ENCODE measurements at places on chromosomes 6 and 20.

GRCh38 chr6:42104095-42104803, 38.2 kb downstream of the C6orf132 start:
- DNase-seq = no peak

GRCh38 chr20:41391587-41392001, 25.0 kb upstream of the EMILIN3 start:
- DNase-seq = no peak

- no peak for DNase-seq
Observed at GRCh38 chr6:71345476-71346333, 57.1 kb downstream of the OGFRL1 start.

DNA sequence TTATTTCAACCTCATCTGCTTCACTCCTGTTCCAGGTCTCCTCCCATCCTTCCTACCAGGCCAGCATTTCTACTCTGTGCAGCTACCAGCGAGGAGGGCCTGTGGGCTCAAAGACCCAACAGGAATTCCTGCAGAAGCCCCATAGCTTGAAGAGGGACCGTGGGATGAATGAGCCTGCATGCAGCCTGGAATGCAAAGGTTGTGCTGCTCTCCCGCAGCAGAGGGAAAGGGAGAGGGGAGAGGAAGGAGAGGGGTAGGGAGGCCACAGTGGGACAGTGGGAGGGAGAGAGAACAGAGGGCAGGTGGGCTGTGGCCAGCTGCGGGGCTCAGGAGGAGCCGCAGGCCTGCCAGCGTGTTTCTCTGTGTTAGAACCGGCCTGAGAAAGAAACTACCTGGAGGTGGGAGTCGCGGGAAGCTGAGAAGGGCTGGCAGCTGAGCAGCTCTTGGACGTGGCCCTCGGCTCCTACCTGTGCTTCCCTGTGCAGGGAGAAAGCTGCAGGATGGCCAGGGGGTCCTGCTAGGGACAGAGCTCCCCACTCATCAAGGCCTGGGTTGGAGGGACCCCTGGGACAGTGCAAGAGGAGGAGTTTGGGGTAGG, 66.1 kb upstream of the MLN start:
- DNase-seq = no peak

- DNase-seq = no peak
Observed at GRCh38 chr20:32114305-32114960, 4.9 kb downstream of the TM9SF4 start.

- no peak for DNase-seq
Observed at GRCh38 chr20:49149281-49150045, 38.7 kb downstream of the STAU1 start.

DNA sequence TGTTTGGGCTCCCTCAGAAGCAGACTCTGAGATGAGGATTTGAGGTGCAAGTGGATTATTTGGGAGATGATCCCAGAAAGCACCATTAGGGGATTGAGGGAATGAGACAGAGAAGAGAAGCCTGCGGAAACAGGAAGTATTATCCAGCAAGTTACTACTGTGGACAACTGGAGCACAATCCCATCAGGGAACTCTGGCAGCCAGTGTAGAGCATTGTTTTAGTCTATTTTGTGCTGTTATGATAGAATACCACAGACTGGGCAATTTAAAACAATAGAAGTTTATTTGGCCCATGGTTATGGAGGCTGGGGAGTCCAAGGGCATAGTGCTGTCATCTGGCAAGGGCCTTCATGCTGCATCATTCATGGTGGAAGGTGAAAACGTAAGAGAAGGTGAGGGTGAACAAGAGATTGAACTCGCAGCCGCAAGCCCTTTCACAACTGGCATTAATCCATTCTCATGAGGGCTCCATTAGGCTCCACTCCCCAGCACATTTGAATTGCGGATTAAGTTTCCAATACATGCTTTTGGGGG, 43.5 kb upstream of the SLC9A8 start:
- no peak for DNase-seq

DNA sequence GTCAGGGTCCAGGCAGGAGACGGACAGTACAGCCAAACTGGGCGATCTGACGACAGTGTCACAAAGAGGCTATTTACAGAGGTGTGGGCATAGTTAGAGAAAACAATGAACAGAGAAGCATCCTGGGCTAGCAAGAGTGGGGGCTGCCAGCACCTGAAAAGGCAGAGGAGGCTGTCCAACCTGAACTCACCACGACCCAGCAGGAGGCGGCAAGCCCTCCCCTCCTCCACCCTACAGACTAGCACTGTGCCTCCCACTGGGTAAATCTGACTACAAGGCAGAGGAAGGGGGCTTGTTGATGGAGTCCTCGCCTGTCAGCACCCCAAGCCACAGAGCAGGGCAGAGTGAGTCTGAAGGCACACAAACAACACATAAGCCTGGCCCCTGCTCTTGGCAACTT, 52.8 kb upstream of the CDYL start:
- no peak for DNase-seq

GRCh38 chr6:125206389-125206788, 52.8 kb downstream of the TPD52L1 start:
- no peak for DNase-seq

- DNase-seq = no peak
Observed at GRCh38 chr20:53226826-53227225, 254.7 kb downstream of the TSHZ2 start.

DNA sequence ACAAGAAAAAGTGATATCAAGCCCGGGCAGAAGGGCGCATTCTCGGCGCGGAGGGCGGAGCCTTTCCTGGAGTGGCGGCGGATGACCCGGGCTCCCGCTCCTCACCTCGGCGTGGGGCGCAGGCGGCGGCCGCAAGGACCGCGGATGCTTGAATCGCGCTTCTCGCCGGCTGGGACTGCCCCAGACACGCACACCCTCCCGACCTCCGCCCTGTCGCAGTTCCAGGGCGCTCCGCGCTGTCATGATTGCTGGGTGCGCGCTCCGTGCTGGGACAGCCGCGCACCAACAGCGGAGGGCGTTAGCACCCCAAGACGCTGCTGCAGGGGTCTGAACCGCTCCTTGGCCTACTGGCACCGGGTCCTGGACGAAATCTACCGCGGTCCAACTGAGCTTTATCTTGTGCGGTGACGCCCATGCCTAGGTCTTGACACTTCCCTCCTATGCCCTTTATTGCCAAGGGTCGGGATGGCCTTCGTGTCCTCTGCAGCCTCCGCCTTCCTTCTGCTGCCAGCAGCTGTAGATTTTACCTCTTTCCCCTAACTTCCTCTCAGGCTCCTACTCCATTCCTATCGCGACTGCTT, 43.3 kb downstream of the IRAK1BP1 start:
- no peak for DNase-seq

All from SW480 (cell line).